ENCODE measurements at places on chromosomes 16 and 17. TPM values are rescaled to one million over a fixed set of nuclear protein-coding genes. Genes with fewer than 3 reads are reported as not detected.

CCDC78 gene
- 0.48 TPM for total RNA-seq

VASN gene
- 14.8 TPM for total RNA-seq

DNA sequence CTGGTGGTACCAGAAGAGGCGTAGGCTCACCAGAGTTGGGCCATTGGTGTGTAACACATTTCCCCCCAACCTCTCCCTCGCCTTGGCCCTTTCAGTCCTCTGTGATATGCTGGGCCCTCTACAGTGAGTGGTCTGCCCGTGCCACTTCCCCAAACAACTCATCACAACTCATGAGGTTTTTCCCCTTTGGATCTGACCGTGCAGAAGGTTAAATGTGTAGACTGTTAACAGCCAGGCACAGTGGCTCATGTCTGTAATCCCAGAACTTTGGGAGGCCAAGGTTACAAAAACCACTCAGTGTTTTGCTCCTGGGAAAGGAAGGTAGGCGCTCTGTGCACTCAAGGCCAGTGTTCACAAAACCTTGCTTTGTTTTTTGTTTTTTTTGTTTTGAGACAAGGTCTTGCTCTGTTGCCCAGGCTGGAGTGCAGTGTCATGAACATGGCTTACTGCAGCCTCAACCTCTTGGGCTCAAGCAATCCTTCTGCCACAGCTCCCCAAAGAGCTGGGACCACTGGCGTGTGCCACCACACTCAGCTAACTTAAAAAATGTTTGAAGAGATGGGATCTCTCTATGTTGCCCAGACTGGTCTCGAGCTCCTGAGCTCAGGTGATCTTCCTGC is 11.3 kb upstream of the CYB5B start:
- DNase-seq = no peak

DNA sequence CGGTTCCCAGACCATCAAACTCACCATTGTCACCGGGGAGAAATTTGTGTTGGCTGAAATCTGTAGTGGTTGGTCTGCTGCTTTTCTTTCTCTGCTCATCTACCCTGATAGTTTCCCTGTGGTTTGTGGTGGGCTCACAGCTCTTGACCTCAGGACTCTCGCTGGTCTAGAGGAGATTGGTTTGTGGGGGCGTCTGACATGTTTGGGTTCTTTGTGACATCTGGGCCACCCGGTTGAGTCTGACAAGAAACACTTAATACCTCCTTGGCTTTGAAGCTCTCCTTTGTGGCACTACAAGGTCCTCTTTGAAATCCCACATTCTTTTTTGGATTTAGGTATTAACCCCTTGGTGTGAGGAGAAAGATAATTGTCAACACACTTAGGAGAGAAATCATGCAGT is 662.0 kb downstream of the WWOX start:
- no peak for DNase-seq
